ENCODE measurements at places on chromosomes 16 and 17.
A peak's percentile ranks its signal among the peaks of the same experiment; 100 is the strongest.

GRCh38 chr16:85261657-85262557 lies 149.6 kb upstream of the CIBAR2 start:
- no peak for DNase-seq

- no peak for DNase-seq
Observed at GRCh38 chr17:76446449-76447231, 6.3 kb downstream of the UBE2O start.

- DNase-seq: no peak
Observed at GRCh38 chr17:16460796-16461605, 31.0 kb downstream of the LRRC75A start.

- DNase-seq: no peak
Observed at GRCh38 chr16:85112364-85112763, at the start of gene CIBAR2. CIBAR2 (minus strand) TSS chr16:85112472; CDS start chr16:85112352, 120 bp downstream.

GRCh38 chr17:74704544-74704943 lies 8.2 kb downstream of the CD300LF start:
- no peak for DNase-seq

GRCh38 chr16:67176662-67177061 lies 6.3 kb downstream of the NOL3 start:
- DNase-seq: no peak

GRCh38 chr17:82989881-82990280 lies 89.5 kb upstream of the METRNL start:
- peak; percentile 28 for DNase-seq

DNA sequence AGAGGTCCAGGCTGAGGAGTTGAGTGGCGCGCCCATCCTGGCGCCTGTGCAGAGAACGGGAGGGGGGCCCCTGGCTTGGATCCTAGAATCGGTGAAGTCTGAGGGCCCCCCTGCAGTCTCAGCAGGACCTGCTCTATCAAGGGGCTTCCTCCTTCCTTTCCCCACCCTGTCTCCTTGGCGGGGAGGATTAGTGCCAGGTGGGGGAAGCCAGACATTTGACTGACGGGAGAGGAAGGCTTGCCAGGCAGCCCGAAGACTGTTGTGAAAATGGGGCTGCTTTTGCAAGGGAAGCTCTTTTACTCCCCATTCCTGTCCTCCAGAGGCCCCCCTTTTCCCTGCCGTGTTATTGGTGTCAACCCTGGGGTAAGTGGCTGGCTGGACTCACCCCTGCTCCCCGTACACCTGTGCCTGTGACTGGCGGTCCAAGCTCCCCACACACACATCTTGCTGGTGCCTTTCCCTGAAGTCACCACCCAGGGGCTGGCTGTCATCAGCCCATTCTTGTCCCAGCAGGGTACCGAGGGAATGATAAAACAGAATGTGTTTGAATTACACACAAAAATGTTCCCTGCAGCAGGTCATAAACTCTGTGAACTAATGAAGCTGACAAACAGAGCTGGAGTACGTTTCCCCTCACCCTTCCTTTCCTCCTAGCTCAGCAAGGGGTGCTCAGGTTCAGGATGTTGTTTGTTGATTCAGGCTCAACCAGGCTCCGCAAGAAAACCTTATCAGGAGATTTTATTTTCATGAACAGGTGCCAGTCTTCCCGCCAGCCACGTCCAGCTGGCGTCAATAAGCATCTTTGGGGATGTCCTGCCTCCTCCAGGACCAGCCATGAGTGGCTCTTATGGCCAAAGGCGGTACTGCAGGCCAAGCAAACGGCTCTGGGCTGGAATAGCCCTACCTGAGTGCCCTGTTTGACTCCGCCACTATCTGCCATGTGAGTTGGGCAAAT lies 4.4 kb upstream of the ARMC7 start:
- DNase-seq: no peak

DNA sequence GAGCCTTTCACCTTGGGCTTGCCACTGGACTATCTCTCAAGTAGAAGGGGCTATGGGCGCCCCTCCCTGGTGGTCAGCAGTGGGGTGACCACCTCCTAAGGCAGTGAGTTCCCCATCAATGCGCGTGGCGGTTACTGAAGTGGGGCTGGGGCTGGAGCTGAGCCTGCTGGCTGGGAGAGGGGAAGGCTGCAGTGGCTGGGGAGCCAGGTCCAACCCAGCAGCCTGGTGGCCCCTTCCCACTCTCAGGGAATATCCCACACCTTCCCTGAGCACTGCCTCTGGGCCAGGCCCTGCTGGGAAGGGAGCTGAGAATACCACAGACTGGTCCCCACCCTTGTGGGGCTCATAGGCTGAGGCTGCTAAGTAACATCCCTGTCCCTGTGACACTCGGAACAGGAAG lies 19.8 kb upstream of the MPRIP start:
- no peak for DNase-seq

DNA sequence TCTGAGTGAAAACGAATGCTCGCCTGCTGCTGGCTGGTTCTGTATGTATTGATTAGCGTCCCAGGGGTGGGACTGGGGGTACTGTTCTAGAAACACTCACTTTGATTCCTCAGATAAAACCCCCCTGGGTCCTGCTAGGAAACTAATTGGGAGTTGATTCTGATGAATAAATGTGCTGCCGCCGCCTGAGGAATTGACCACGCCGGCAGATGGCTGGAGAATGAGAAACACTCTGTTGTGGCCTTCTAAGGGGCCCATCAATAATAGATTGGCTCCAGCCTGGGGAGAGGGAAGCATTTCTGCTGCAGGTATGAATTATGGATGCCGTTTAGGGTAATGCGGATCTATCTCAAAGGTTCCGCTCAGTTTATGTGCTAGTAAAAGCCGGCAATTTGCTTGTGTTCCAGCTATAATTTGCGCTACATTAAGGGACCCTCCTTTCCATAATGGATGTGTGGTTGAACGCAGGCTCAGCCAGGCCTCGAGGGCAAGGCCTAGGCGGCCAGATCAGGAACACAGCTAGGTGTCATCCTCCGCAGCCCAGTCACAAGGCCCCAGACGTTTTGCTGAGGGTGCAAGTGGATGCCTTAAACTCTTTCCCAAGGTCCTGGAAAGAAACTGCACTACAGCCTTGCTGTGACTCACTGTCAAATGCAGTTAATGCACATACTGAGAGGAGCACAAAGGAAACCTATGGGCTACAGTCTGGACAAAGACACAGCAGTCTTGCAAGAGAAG lies 132.2 kb upstream of the HS3ST2 start:
- no peak for DNase-seq

DNA sequence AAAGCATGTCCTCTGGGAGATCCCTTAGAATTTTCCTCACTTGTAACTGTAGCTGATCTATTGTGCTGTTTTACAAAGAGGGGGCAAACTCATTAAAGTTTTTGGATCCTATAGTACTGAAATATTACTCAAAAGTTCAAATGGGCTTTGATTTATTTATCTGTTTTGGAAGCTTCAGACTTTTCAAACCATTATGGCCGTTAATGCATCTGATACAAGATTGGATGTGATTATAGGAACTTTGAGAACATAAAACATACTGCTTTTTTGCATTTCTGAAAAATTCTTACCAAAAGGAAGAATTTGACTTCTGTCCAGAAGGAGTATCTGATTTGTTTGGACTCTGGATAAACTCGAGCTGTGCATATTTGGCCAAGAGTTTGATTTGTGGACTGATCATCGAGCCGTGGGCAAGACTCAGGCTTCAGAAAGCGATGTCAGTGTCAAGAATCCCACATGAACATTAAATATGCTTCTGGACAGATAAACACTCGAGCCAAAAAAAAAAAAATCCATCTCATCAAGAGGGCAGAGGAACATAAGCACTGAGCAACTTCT lies 8.2 kb upstream of the MARCHF10 start:
- no peak for DNase-seq

DNA sequence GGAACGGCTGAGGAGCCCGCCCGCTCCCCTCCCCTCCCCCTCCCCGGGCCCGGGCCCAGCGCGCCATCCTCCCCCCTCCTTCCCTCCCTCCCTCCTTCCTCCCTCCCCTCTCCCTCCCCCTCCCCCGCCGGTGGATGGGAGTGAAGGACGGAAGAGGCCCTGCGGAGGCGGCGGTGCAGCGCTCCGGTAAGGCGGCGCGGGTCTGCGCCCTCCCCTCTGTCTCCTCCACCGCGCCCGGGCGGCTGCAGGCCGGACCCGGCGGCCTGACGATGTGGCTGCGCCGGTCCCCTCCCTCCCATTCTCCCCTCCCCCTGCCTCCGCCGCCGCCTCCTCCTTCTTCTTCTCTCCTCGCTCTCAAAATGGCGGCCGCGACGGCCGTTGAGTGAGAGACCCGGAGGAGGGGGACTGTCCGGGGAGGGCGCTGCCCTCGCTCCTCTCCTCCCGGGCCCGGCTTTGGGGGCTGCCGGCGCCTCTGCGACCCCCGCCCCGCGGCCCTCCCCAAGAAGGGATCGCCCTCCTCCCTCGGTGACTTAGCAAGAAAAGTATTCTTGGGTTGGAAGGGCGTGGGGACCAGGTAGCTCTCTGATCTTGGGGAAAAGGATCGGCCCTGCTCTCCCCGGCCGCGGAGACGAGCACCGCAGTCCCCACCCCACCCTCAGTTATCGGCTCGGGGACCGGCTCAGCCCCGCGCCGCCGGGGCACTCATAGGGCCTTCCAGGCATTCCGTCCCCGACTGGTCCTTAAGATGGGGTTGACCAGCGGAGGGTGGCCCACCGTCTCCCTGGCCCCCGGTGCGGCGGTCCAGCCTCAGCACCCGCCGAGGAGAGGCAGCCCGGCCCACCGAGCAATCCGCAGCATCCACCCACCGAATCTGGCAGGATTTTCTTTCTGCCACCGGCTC lies 617 bp downstream of the PAFAH1B1 start:
- DNase-seq: no peak

- no peak for DNase-seq
Observed at GRCh38 chr17:63358111-63358839, 87.8 kb downstream of the CYB561 start.

DNA sequence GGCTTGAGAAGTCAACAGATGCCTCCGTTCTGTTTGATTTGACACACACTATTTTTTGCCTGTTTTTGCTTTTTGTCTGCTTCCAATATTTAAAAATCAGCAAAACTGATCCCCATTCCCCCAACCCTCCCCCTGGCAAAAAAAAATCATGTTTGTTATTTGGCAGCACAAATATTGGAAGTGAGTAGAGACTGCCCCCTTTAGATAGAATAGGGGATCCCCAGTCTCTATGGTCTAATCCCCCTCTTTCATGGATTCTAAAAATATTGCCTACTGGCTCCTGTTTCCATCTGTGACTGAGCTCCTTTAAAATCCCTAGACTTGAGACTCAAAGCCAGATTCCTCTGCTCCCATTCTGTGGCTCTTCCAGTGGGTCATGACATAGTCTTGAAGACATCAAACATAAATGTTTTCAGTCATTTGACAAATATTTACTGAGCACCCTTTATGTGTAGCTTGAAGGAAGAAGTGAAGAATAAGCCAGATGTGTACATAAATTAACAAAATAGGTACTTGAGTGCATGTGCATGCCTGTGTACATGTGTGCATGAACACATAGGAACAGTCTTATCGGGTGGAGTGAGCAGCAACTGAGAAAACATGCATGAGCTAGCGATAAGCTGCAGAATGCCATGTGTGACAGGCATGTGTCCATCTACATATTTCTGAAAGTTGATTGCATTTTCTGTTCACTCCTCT lies 101.2 kb downstream of the SALL1 start:
- DNase-seq: no peak

DNA sequence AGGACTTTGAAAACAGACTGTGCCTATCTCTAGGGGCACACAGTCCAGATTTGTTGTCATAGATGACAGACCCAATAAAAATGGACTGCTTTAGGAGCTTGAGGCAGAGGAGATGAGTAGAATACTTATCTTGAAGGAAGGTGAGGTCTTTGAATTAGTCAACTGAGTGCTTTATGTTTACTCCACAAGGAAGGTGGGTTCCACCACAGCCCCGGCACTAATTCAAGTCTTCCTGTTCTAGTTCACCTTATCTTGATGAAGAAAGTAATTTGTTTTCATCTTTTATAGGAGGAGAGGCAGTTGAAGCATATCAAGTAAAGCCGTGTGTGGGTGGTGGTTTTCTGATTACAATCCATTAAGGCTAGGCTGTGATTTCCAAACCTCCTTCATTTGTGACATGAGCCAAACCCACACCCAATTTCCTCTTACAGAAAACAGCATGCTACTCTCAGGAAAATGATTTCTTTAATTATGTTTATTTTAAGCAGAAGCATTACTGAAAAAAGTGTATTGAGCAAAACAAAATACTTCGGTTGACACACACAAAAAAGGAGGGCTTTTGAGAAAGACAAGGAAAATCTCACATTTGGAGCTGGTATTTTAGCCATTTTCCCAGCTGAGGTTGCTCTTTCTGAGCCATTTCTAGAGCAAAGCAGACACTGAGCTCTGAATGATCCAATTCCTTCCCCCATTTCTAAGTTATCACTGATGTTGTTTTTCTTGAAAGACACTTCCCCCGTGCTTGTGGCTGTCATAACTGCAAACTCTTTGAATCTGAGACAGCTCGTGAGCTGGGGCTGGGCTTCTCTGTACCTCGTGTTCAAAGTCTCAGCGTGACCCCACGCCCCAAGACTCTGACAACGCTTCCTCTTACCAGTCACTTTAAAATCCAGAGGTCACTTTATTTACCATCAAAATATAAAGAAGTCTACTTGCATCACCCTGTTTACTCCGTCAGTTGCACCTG lies 35.4 kb downstream of the CDRT15 start:
- no peak for DNase-seq

DNA sequence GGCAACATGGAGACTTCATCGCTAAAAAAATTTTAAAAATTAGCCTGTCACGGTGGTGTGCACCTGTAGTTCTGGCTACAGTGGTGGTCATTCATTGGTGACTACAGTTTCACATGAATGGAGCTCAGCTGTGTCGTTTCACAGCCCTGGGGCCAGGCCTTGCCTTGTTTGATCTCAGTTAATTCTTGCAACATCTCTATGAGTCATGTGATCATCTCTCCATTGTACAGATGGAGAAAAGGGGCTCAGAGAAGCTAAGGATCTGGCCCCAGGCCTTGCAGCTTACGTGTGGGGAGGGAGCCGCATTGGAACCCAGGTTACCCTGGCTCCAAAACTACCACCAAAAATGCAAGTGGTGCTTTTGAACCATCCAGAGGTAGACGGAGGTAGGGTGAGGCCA lies 49.4 kb downstream of the GDE1 start:
- DNase-seq: no peak

DNA sequence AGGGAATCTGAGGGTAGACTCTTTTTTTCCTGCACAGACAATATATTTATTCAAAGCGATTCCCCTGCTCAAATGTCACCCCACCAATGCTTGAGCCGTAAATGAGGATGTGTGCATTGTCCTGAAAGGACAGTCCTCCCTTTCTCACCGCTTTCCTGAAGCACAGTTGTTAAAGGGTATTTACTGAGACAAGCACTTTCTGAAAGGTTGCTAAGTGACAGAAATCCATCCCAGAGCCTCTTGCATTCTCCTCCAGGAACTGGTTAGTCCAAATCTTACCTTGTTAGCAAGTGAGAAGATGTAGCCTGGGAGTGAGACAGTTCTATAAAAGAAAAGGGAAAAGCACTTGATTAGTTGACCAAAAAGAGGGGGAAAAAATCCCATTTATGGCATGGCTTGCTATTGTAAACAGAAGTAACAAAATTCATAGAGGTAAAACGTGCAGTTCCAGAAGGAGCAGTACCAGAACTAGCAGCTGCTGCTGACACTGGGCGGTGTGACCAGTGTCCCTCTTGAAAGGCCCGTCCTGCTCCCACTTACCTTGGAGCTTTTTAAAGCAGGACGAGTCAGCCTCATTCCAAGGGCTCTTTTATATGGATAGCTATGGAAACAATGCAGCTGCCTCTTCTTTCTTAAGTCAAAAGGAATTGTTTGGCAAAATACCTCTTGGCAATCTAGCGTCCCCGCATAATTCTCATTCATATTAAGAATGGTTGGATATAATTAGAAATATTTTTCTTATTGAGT lies at the start of gene MYH2:
Gene MYH2, minus strand, starts transcription at position 563 of the 747 bp plus-strand sequence. CDS start 1,738 bp downstream, outside the sequence.
- DNase-seq: no peak

GRCh38 chr16:12584488-12585233 lies 219.0 kb downstream of the CPPED1 start:
- DNase-seq: no peak

GRCh38 chr17:2909175-2909845 lies 113.1 kb downstream of the RAP1GAP2 start:
- no peak for DNase-seq
